Smooth muscle cell of bladder (primary cell): ENCODE measurements at places on chromosomes 4 and X. TPM values are rescaled to one million over a fixed set of nuclear protein-coding genes. Genes with fewer than 3 reads are reported as not detected.

CT45A2 gene
- total RNA-seq: not detected in 2 replicates

DUX4 gene
- not detected in 2 replicates for total RNA-seq

DMRTC1B gene
- total RNA-seq: not detected in 2 replicates

FHIP1A gene
- total RNA-seq: 0.43 and 1.2 TPM in 2 replicates

MAGEB6 gene
- not detected in 2 replicates for total RNA-seq

SSX3 gene
- not detected in 2 replicates for total RNA-seq

PPP1R2C gene
- total RNA-seq: not detected in 2 replicates

PHF8 gene
- 10.5 and 13.6 TPM in 2 replicates for total RNA-seq

GC gene
- not detected in 2 replicates for total RNA-seq

CACNA1F gene
- total RNA-seq: not detected in 2 replicates

TBC1D1 gene
- total RNA-seq: 44.1 and 50.4 TPM in 2 replicates

USP17L11 gene
- total RNA-seq: under 0.01 TPM in 1 of 2 replicates, not detected in the other

IBSP gene
- total RNA-seq: not detected in 2 replicates

USP27X gene
- 1.8 and 2.7 TPM in 2 replicates for total RNA-seq

TMEM31 gene
- total RNA-seq: 0.14 TPM in 1 of 2 replicates, not detected in the other

SUPT20HL2 gene
- total RNA-seq: 0.09 and 0.14 TPM in 2 replicates

ESX1 gene
- total RNA-seq: not detected in 2 replicates

TCEAL7 gene
- total RNA-seq: 26.3 and 37.3 TPM in 2 replicates

PPEF1 gene
- 0.18 and 0.85 TPM in 2 replicates for total RNA-seq

NDUFC1 gene
- 45.0 and 53.6 TPM in 2 replicates for total RNA-seq

MAPK10 gene
- 14.4 and 26.0 TPM in 2 replicates for total RNA-seq

HPGDS gene
- not detected in 2 replicates for total RNA-seq

SSX2B gene
- total RNA-seq: not detected in 2 replicates

BEX4 gene
- 15.6 and 29.9 TPM in 2 replicates for total RNA-seq

SH3RF1 gene
- 12.7 and 16.3 TPM in 2 replicates for total RNA-seq

LRP2BP gene
- total RNA-seq: 0.28 and 0.55 TPM in 2 replicates

OGT gene
- total RNA-seq: 63.3 and 78.9 TPM in 2 replicates

PAGE1 gene
- total RNA-seq: not detected in 2 replicates

LANCL3 gene
- not detected in 2 replicates for total RNA-seq

RAB9A gene
- 34.6 and 37.0 TPM in 2 replicates for total RNA-seq

MAGEA4 gene
- total RNA-seq: not detected in 2 replicates

SLC10A6 gene
- total RNA-seq: 0.28 TPM in 2 replicates

GYPE gene
- total RNA-seq: 0.74 and 1.3 TPM in 2 replicates

RNF212 gene
- 0.28 TPM in 2 replicates for total RNA-seq

CSN3 gene
- not detected in 2 replicates for total RNA-seq

MSANTD1 gene
- total RNA-seq: 0.14 and 0.74 TPM in 2 replicates

TMPRSS11A gene
- not detected in 2 replicates for total RNA-seq

HMGB2 gene
- 36.1 and 62.6 TPM in 2 replicates for total RNA-seq

TACR3 gene
- total RNA-seq: not detected in 2 replicates

PLRG1 gene
- total RNA-seq: 63.3 and 66.6 TPM in 2 replicates

RASL11B gene
- total RNA-seq: 0.28 and 1.1 TPM in 2 replicates

MAGEE1 gene
- 0.43 and 1.1 TPM in 2 replicates for total RNA-seq
